ENCODE measurements at places on chromosomes 2 and 18.

GRCh38 chr18:43886341-43886740 is 609.1 kb upstream of the SYT4 start:
- DNase-seq: no peak

DNA sequence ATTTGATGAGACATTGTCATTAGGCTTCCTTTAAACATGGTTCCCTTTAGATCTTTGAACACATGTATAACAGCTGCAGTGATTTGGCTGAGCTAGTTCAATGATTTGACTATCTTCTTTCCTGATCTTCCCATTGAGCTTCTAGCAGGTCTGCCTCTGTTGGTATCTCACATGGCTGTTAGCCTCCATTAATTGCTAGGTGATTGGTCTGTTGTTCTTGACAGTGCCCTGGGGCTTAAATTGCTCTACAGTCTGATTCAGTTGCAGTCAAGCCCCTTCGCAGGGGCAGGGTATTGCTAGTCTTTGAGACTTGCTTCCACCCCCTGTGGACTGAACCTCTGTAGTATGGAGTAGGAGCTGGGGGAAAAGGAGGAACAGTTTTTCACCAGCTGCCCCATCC is 24.1 kb downstream of the SKA1 start:
- no peak for DNase-seq

DNA sequence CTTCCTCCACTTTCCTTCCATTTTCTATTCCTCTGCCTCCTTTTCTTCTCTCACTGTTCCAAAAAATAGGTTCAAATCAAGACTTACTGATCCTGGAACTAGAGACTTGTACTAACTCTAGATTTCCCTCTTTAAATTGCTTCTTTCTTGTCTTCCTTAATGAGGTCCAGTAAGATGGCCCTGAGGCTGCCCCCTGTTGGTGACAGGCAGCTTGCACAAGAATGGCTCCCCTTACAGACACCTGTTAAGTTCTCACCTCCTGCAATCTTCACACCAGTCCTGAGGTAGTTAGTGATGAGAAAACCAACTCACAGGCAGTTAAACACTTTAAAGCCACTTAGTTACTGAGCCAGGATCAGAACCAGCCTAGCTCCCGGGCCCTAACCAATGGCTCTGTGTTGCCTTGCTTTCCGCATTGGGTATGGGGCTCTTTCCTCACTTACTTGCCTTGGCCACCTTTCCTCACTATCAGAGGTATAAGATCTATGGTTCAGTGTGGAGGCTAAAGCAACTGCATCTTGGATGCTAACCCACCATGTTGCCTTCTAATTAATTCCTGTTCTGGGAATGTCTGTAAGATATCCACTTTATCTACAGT is 130.6 kb downstream of the AKAIN1 start:
- DNase-seq: no peak

- no peak for DNase-seq
Measured at GRCh38 chr18:79625195-79625923, 54.2 kb upstream of the CTDP1 start.

GRCh38 chr2:203077451-203077850 is 62.8 kb downstream of the NBEAL1 start:
- DNase-seq: no peak

- no peak for DNase-seq
Measured at GRCh38 chr2:46151577-46151976, 145.6 kb upstream of the EPAS1 start.

DNA sequence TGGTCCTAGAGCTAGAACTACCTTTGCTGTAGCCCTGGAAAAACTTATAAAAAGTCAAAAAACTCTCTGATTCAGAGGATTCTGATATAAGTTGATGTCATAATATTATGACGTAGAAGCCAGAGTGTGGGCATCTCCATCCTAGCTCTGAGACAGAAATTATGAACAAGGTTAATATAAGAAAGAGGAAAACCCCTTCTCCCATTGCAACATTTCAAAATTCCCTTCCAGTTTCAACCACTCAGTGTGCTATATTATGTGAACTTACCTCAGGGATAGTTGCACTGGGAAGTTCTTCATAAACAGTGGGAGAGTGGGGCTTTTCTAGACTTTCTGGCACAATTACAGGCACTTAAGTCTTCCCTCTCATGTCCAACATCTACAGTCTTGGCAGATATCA is 171.6 kb downstream of the PIK3C3 start:
- no peak for DNase-seq

GRCh38 chr2:57080035-57080434 is 896.2 kb downstream of the CCDC85A start:
- no peak for DNase-seq

GRCh38 chr2:128607440-128607839 is 288.8 kb upstream of the HS6ST1 start:
- no peak for DNase-seq

DNA sequence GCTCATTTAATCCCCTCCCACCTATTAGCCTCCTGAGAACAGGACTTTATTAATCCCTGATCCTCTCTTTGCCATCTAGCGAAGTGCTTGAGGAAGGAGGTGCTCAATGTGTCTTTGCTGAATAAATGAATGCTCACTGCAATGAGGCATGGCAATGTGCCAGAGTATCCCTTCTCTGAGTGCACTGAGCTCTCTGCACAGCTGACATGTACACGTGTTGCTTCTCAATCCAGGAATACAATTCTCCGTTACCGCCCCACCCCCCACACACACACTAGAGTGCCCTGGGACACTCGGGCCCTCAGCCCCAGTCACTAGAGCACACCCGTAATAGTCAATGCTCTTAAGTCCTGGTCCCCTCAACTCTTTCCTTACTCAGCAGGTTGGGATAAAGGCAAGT is 41.4 kb downstream of the FAM178B start:
- DNase-seq: no peak

GRCh38 chr2:85012855-85013254 is 41.9 kb downstream of the KCMF1 start:
- no peak for DNase-seq

- no peak for DNase-seq
Measured at GRCh38 chr2:137842430-137842829, 121.8 kb upstream of the HNMT start.

DNA sequence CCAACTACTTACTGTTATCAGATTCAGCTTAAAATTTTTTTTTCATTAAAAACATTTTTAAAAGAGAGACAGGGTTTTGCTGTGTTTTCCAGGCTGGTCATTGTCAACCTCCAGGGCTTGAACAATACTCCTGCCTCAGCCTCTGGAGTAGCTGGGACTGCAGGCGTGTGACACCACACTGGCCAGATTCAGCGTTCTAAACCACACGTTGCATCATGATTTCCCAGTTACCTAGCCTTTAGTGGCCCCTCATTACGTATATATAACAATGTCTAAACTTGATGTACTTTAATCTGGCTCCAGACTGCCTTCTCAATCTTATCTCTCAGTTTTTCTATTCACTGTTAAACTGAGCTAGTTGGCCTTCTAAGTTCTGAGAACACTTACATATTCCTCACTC is 89.6 kb downstream of the COMMD1 start:
- no peak for DNase-seq

DNA sequence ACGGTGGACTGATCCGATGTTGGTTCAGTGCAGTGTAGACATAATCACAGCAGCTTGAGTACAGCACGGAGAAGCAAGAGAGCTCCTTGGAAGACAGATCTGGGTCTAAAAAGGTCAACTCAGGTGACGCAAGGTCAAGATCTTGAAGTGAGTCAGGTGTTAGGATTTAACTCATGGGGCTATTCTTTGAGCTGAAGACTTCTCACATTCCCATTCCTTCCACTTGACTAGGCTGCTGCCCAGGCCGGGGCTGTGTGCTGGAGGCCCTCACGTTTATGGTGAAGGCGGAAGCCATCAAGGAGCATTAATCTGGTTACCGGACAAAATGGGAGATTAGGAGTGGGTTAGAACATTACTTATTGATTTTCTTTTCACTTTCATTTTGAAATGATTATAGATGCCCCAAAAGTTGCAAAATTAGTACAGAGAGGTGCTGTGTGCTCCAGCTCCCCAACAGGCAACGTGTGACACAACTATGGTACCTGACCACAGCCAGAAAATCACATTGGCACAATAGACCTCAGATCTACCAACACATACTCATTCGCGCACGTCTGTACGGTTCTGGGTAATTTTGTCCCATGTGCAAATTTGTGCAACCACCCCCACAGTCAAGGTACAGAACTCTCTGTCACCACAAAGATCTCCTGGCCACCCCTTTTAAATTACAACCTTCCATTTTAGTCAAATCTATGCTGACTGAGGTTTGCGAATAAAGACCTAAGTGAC is 77.6 kb upstream of the SEC11C start:
- no peak for DNase-seq

- DNase-seq: no peak
Measured at GRCh38 chr2:235966396-235966795, 201.8 kb downstream of the GBX2 start.

DNA sequence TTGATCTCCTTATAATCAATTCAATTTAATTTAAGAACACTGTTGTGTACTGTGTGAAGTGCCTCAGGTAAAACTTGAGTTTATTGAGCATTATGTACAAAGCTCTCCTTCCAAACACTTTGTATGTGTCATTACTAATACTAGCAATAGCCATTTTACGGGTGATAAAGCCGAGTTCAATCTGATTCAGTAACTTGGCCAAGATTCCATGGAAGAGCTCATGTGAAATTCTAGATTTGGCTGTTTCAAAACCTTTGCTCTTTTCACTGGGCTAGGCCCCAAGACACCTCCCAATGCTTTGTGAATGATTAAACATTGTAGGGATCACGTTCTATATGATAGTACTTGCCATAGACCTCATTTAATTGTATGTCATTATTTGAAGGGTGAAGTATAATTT is 8.9 kb upstream of the NFE2L2 start:
- no peak for DNase-seq

DNA sequence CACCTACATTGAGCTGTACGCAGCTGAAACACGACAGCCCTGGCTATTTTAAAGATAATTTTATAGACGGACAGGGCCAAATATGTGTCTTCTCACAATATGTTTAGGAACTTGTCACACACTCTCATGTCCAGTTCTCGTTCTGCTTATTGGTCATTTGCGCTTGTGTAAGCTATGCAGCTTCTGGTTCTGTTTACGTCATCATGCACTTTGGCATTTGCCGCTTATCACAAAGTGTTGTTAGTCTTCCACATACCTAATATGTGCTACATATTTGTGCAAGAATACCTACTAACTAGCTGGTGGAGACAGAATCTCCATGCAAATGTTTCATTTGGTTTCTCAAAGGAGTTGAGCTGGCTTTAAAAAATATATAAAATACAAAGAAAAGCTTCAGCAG is 7.5 kb upstream of the ZNF516 start:
- DNase-seq: no peak

- DNase-seq: no peak
Measured at GRCh38 chr18:13147130-13147529, 71.4 kb upstream of the LDLRAD4 start.

GRCh38 chr2:7377916-7378569 is 460.8 kb downstream of the RNF144A start:
- no peak for DNase-seq

- no peak for DNase-seq
Measured at GRCh38 chr2:164913640-164914350, 41.5 kb downstream of the SLC38A11 start.

GRCh38 chr2:12399240-12399639 is 317.5 kb upstream of the TRIB2 start:
- DNase-seq: no peak

GRCh38 chr18:23306822-23307221 is 146.3 kb upstream of the RIOK3 start:
- no peak for DNase-seq

GRCh38 chr2:10242998-10243925 is 59.4 kb upstream of the HPCAL1 start:
- no peak for DNase-seq

DNA sequence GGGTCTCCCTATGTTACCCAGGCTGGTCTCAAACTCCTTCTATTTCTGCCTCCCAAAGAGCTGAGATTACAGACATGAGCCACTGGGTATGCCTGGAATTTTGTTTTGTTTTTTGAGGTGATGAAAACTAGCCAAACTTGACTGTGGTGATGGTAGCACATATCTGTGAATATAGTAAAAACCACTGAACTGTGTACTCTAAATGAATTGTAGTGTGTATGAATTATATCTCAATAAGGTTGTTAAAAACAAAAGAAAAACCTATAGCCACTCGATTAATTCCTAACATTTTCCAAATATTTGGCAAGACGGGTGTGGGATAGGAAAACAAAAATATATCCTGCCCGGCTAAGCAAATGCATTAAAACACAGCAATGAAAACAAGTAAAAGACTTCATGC is 1302.3 kb upstream of the CHAC2 start:
- no peak for DNase-seq

GRCh38 chr2:85589982-85590791 is 5.4 kb upstream of the RNF181 start:
- DNase-seq: no peak

- no peak for DNase-seq
Measured at GRCh38 chr2:8132351-8132831, 549.5 kb upstream of the ID2 start.

DNA sequence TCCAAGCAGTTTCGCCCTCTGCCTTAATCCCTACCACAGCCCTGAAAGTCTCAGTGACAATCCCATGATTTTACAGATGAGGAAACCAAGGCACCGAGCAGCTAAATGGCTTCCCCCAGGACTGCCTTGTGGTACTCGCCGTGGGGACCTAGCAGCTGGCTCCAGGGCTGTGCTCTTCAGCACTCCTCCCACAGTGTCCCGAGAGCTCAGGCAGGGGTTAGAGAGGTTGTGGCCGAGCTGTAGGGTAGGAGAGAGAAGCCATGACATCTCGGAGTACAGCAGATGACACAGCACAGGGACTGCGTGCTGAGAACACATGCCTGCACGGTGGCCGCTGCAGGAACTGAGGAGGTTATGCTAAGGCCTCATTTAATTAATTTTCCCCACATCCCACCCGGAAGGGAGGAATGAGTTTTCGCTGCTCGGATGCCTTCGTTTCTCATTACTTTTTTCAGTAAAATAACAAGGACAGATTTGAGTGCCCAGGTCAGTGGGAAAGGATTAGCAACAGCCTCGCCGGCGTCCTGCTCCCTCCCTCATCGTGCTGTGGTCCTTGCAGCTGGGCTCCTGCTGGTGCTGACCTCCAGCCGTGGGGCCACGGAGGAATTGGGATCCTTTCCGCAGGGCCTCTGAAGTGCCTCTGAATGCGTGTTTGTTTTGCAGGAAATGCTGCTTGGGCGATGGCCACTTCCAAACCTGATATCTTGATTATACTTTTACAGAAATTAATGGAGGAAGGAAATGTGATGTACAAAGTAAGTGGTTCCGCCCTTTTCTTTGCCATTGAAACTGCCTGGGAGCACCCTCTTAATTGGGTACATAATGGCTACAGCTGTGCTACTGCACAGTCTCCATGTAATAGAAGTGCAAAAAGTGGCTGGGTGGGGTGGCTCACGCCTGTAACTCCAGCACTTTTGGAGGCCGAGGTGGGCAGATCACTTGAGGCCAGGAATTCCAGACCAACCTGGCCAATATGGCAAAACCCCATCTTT is 61.2 kb downstream of the WDSUB1 start:
- no peak for DNase-seq
